ENCODE measurements at places on chromosomes 5 and 9. TPM values are rescaled to one million over a fixed set of nuclear protein-coding genes. Genes with fewer than 3 reads are reported as not detected.

Gene TMEFF1
- total RNA-seq: 0.20 TPM

Gene NME5
- total RNA-seq: 0.20 TPM

Gene SEMA5A
- total RNA-seq: 5.7 TPM

Gene SLC36A2
- total RNA-seq: not detected

Gene OR1Q1
- total RNA-seq: not detected

Gene TMEM8B
- total RNA-seq: 4.4 TPM

Gene TMEM167A
- 46.1 TPM for total RNA-seq

Gene DOK3
- 3.2 TPM for total RNA-seq

DNA sequence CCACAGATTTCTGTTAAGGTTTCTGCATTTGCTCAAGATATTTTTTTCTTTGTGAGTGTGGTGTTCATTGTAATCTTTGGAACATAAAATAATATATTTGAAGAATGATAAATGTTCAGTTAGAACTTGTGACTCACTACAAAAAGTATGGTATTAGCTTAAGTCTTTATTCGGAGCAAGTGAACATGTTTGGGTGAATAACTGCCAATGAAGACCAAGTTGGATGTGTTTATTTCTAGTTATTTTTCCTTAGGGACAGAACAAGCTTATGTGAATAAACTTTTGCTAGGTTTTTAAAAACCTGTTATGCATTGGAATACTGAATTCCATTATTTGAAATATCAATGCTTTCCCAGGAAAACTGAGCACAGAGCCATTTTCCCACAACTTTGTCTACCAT, 418.6 kb downstream of the SLCO4C1 start:
- DNase-seq: no peak

GRCh38 chr9:19698960-19699359, 89.9 kb downstream of the SLC24A2 start:
- DNase-seq: no peak

DNA sequence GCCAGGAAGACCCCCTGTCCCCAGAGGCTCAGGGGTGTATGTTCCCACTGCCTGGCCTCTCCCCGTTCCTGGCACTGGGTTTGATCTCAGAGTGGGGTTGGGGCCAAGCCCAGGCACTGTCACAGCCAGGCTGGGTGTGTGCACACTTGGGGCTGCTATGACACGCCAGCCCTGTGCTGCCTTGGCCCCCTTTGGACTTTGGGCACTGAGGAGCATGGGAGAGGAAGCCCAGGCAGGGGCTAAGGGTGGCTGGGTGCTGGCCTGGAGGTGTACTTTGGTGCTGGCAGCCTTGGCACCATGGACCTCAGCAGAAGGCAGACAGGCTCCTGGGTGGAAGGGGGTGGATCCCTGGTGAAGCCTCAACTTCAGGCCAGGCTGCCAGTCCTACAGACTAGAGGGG, 223.6 kb upstream of the ISL1 start:
- DNase-seq: no peak

- DNase-seq: no peak
Observed at GRCh38 chr5:109373932-109374331, 35.8 kb downstream of the PJA2 start.

DNA sequence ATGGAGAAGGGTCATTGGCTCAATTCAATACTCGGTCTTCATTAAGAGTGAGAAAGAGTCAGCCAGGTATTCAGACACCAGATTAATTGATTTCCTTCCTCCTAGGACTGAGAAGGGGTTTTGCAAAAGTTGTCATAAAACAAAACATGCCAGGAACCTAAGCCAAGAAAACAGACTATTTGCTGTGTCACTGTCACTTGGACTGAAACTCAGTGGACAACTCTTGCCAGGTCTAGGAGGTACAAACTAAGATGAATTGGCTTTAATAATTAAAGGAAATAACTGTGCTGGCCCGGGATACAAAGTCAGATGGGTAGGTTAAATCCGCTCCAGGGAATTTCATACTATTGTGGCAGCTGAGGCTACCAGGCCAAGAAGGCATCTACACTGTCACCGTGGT, 71.1 kb upstream of the TBC1D9B start:
- DNase-seq: peak; percentile 55

DNA sequence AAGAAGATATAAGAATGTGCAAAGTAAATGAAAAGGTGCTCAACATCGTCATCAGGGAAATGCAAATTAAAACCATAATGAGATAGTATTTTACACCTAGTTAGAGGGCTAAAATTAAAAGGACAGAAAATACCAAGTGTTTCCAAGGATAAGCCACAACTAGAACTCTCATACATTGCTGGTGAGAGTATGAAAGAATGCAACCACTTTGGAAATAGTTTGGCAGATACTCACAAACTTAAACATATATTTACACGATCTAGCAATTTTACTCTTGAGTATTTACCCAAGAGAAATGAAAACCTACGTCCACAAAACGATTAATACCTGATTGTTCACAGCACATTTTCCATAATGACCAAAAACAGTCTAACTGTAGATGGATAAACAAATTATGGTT, 51.5 kb downstream of the AOPEP start:
- DNase-seq: no peak

GRCh38 chr9:96345551-96345950, 38.0 kb downstream of the SLC35D2 start:
- no peak for DNase-seq

- no peak for DNase-seq
Observed at GRCh38 chr5:176628406-176629228, 1.7 kb downstream of the SNCB start.

- peak; percentile 90 for DNase-seq
Observed at GRCh38 chr5:67003935-67004729, 192.5 kb downstream of the CD180 start.

DNA sequence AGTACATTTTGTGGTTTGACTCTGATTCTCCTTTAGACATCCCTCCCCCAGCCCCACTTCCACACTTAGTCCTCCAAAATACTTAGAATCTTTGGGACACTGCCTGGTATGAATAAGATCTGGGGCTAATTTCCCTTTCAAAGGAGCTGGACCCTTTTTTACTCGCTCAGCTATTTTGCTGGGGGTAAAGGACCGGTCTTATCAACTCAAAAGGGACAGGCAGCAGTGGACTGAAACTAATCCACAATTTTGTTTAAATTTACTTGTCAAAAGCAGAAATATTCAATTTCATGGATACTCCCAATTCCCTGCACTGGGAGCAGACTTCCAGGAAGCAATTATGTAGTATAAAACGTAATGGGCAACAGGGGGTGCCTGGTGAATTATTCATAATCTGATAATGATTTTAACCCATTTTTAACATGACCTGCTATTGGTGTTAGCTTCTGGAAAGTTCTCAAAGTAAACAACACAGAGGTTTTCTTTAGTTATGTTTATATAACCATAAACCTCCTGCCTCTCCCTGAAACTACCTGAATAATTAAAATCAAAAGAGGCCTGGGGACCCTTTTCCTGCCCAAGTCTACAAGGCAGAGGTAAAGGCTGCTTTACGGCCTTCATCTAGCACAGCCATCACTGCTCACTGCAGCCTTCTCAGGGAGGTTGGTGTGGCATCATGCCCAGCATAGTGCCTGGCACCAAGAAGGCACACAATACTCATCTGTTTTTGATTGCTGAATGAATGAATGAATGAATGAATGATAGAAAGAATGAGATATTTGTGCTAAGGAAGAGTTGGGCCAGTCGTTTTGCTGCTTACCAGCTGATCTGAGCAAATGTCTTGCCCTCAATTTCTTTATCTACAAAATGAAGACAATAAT, 44.2 kb upstream of the GNPDA1 start:
- no peak for DNase-seq

- no peak for DNase-seq
Observed at GRCh38 chr5:103929338-103930013, 366.9 kb upstream of the NUDT12 start.

- DNase-seq: no peak
Observed at GRCh38 chr5:40557501-40557900, 122.2 kb upstream of the PTGER4 start.

- no peak for DNase-seq
Observed at GRCh38 chr5:109704282-109704952, 14.7 kb downstream of the MAN2A1 start.

DNA sequence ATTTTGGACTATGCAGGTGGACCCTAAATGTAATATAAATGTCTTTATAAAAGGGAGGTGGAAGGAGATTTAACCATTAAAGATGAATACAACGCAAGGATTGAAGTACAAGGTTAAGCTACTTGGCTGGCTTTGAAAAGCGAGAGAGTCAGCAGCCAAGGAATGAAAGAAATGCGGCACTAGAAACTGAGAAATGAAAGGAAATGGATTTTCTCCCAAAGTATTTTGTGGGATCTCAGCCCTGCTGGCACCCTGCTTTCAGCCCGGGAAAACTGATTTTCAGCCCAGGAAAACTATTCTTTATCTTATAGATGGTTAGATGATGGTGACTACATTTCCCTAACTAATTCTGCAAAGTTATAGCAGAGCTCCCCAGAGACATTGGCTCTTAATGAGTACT, 1349.6 kb upstream of the C9orf72 start:
- no peak for DNase-seq

- DNase-seq: no peak
Observed at GRCh38 chr9:112809351-112809848, 58.8 kb downstream of the SNX30 start.

GRCh38 chr9:114538241-114538640, 33.0 kb upstream of the WHRN start:
- DNase-seq: no peak

GRCh38 chr5:78523314-78524193, 125.0 kb downstream of the LHFPL2 start:
- no peak for DNase-seq

GRCh38 chr9:7287065-7287464, 512.5 kb downstream of the DMAC1 start:
- no peak for DNase-seq

DNA sequence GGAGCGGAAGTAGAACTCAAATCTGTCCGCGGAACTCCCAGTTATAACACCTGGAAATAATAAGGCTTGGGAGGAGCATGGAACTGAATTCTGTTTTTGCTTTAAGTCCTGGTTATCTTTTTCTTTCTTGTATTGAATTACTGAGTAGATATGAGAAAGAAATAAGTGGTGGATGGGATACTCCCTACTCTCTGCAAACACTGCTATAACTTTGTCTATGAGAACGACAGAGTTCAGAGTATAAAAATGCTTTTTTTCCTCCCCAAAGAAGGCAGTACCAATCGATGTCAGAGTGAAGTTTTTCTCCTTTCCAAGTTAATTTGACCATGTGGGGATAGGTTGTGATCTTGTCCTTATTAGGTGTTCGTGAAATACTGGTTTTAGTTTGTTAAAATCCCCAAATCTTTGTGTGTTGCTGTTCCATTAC, 1.2 kb downstream of the RIC1 start:
- no peak for DNase-seq

DNA sequence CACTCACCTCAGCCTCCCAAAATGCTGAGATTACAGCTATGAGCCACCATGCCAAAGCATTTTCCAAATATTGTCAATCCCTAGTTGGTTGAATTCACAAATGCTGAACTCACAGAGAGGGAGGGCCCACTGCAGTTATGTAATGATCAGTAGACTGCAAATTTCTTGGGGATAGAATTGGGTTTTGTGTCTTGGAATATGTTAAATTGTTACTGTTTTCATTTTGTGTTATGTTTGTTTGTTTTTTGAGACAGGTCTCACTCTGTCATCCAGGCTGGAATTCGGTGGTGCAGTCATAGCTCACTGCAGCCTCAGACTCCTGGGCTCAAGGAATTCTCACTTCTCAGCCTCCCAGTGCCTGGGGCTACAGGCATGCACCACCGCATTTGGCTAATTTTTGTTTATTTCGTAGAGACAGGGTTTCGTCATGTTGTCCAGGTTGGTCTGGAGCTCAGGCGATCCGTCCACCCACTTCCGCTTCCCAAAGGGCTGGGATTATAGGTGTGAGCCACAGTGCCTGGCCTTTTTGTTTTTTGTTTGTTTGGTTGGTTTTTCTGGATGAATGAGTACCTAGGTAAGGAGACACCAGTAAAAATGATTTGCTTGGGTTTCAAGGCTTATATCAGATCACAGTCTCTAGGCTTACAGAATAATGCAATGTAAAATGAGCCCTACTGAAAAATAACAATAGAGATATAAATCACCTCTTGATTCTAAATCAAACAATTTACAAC, 31.5 kb upstream of the LMNB1 start:
- DNase-seq: peak; percentile 3

- DNase-seq: no peak
Observed at GRCh38 chr5:126973193-126973592, 57.2 kb downstream of the MARCHF3 start.

GRCh38 chr5:138696501-138696900, 56.7 kb upstream of the CTNNA1 start:
- no peak for DNase-seq

GRCh38 chr5:122073864-122074263, 4.2 kb downstream of the LOX start:
- no peak for DNase-seq

DNA sequence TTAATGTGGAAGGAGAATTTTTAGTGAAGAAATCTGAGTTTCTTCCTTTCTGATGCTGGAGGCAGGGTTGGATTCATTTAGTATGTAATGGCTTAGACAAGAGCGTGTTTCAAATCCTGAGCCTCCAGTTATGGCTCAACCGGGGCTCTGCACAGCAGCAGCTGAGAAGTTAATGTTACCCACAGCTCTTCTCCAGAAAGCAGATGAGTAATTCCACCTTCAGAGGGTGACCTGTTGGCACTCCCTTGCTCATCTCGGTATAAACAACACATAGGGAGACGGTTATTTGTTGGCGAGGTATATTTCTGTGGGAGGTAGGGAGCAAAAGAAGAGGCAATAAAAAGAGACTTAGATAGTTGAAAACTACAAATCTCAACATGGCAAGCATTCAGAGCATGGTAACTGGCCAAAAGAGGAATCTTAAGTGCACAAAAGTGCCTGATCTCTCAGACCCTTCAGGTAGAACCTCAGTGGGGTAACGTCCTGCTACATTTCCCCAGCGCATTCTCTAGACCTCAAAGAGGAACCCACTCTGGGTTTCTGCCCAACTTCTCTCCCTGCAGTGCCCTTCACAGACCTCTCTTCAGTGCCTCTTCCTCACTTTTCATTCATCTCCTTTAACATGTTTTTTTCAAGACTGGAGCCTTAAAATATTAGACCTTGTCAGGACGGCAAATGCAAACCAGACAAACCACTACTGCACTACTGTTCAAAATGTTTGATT, 417.5 kb upstream of the ADAMTSL1 start:
- no peak for DNase-seq

DNA sequence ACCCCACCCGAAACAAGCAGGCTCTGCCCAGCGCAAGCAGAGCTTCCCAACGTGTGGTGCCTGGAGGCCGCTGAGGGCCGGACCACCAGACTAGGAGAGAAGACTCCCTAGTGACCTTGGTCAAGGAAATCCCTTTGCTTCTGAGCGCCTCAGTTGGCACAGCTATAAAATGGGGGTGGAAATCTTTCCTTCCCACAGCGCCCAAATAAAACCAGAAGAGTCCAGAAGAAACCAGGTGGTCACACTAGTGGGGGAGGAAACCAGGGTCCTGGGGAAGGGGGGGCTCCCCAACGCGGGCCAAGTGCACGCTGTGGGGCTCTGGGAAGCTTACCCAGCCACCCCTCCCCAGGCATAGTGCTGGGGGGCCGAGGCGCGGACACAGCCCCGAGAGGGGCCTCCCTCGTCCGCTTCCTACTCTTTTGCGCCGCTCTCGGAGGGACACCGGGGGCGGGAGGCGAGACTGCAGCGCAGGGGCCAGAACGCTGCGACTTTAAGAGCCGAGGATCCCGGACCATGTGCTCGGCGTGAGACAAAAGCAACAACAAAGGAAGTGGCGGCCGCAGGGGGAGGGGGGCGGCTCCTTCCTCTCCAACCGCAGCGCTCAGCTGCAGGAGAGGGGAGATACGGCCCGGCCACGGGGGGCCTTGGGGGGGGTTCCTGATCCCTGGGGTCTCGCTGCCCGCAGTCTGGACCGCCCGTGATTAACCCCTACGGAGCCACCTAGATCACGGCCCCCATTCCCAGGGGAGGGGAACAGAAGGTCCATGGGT, 885 bp downstream of the RNF44 start:
- peak; percentile 75 for DNase-seq

GRCh38 chr5:68661237-68661636, 432.6 kb upstream of the SLC30A5 start:
- DNase-seq: no peak
